Smooth muscle cell of the brain vasculature (primary cell): ENCODE measurements at places on chromosomes 5 and 9.

DNA sequence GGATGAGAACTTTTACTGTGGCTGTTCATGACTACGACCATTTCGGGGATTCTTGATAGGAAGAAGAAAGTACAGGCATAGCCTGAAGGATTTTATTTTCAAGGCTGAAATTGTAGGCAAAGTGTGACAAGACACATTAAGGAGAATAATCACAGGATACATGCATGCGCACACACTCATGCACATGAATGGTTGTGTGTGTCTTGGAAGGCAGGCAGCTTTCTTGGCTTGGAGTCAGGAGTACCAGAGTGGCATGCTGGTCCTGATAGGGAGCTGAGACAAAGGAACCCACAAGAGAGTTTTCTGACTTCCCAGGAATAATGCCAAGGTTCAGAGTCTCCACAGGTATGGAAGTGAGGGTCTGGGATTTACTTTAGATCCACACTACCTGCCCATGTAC, 22.2 kb downstream of the PLK2 start:
- no peak for DNase-seq

DNA sequence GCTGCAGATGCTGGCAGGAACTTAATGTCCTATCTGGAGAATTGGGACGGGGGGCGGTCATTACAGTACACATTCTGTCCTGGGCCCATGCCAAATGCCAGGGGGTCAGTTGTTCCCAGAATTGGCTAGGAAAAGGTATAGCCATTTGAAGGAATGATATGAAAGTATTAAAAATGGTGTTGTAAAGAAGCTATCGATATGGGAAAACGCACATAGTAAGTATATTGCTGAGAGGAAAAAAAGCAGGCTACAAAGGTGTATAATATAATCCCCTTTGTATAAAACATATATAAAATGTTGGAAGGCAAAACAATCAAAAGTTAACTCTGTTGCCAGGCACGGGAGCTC, 450 bp upstream of the ARHGEF39 start:
- no peak for DNase-seq

GRCh38 chr5:167763772-167764171, 527.7 kb upstream of the WWC1 start:
- no peak for DNase-seq

DNA sequence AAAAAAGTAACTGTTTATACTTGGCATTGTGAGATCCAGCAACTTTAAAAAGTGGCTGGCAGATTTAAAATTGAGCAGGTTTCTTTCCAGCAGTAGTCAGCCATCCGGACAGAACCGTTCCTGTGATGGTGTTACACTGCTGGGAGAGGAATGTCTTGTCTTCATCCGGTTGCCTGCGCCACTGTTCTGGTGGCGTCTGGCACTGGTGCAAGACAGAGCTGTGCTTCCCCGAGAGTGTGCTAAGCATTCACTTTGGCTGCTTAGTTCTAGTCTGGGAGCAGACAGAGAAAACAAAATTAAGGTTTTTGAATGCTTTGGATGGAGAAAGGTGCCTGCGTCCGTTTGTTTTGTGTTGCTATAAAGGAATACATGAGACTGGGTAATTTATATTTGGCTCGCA, 35.5 kb upstream of the CREBRF start:
- DNase-seq: no peak

DNA sequence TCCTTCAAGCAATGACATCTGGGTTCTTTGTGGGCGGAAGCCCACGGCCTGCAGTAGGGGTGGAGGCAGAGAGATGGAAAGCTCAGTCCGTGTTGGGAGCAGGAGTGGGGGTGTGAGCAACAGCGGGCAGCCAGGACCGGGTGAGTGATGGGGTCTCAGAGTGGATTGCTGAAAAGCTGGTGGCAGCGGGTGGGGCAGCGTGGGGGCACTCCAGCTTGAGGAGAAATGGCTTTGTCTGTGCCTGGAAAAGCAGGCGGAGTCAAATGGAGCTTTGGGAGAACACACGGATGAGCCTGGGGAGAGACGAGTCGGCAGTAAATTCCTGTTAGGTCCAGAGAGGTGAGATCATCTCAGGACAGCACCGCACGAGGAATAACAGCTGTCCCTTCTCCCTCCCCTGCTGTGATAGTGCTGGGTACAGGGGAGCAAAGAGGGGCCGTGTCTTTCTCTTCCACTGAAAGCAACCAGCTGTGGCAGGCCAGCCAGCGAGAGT, 42.1 kb downstream of the CACNA1B start:
- no peak for DNase-seq

DNA sequence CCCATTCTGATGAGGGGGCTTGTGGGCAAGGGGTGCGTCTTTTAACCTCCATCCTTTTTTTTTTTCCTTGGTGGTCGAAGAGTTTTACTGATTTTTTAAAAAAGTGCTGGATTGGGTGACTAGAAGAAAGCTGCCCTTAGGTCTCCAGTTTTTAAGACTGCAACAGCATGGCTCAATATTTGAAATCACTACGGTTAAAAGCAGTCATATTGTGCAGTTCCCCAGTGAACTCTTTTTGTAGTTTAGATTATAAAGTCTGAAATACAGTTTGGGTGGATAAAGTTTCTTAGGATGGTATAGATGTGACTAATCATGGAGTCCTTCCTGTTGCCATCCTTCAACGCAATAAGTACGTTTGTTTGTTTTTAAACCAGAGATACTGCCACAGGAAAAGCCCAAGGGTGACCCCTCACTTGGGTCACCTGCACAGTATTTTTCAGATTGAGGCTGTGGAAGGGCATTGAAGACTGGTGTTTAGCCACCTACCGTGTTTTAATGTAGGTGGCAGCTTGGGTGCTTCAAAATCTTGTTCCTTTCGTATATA, 520 bp upstream of the DHFR start:
- no peak for DNase-seq

- no peak for DNase-seq
These were observed 70.2 kb upstream of the CTSL start for GRCh38 chr9:87655731-87656130.

GRCh38 chr5:19886123-19886917, 101.7 kb downstream of the CDH18 start:
- DNase-seq: no peak

GRCh38 chr5:10856683-10857337, 95.8 kb upstream of the DAP start:
- DNase-seq: no peak

- no peak for DNase-seq
These were observed 124.1 kb upstream of the RETREG1 start for GRCh38 chr5:16740811-16741392.

DNA sequence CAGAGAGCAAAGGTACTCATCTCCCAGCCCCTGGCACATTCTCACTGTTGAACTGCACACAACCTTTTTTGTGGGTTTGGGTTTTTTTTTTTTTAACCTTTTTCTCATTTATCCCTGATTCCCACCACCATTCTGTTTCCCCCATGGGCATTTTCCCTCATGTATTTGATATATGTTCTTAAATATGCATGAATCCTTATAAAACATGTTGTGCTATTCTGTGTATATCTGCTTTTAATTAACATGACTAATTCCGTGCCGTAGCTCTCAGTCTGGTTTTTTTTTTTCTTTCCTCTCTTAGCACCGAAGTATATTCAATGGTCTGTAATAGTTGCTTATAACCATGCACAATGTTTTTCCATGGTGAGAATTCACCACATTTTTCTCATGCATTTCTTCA, 204.5 kb downstream of the RGS3 start:
- no peak for DNase-seq

DNA sequence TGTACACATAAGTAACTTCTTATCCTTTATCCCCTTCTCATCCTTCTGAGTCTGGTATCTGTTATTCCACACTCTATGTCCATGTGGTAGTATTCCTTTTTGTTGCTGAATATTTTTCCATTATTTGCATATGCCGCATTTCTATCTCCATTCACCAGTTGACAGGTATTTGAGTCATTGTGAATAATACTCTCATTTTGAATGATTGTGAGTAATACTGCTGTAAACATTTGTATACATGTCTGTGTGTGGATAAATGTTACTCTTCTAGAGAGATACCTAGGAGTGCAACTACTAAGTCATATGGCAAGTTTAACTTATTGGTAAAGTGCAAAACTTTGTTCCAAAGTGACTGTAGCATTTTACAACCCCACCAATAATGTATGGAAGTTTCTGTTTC, 15.6 kb downstream of the RIC1 start:
- DNase-seq: no peak

DNA sequence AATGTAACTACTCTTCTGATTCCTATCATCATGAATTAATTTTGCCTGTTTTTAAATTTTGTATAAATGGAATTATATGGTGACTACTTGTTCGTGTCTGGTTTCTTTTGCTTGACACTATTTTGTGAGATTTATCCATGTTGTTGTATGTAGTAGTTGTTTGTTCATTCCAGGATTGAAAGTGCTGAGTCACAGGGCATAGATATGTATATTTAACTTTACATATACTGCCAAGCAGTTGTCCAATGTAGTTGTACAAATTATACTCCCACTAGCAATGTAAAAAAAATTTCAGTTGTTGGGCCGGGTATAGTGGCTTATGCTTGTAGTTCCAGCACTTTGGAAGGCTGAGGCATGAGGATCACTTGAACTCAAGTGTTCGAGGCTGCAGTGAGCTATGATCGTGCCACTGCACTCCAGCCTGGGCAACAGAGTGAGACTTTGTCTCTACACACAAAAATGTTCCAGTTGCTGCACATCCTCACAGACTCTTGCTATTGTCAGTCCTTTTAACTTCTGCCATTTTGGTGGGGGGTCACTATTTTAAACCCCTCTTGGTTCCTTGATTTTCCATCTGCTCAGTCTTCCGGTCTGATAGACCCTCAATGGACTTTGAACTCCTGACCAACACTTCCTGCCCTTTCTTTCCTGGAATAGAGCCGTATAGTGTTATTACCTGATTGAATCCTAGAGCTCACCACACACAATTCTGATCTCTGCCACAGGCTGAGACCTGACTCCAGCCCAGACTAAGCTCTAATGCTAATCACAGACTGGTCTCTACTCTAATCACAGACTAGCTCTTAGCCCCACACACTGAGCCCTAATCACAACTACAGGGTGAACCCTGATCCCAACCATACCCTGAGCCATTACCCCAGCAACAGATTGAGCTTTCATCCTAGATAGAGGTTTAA, 69.3 kb upstream of the MELK start:
- no peak for DNase-seq

- no peak for DNase-seq
These were observed 712.1 kb upstream of the MEF2C start for GRCh38 chr5:89595056-89595455.

DNA sequence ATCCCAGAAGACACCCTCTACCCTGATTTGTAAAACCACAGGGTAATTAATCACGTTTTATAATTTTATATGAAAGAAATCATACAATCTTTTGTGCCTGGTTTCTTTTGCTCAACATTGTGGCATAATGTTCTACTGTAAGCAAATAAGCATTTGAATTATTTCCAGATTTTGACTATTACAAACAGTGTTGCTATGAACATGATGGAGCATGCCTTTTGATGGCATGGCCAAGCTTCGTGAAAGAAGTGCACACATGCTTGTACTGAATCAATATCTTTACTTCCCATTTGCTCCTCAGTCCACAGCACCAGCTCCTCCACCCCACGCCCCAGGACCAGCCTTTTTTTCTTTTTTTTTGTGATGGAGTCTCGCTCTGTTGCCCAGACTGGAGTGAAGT, 29.9 kb downstream of the ACSL6 start:
- no peak for DNase-seq

DNA sequence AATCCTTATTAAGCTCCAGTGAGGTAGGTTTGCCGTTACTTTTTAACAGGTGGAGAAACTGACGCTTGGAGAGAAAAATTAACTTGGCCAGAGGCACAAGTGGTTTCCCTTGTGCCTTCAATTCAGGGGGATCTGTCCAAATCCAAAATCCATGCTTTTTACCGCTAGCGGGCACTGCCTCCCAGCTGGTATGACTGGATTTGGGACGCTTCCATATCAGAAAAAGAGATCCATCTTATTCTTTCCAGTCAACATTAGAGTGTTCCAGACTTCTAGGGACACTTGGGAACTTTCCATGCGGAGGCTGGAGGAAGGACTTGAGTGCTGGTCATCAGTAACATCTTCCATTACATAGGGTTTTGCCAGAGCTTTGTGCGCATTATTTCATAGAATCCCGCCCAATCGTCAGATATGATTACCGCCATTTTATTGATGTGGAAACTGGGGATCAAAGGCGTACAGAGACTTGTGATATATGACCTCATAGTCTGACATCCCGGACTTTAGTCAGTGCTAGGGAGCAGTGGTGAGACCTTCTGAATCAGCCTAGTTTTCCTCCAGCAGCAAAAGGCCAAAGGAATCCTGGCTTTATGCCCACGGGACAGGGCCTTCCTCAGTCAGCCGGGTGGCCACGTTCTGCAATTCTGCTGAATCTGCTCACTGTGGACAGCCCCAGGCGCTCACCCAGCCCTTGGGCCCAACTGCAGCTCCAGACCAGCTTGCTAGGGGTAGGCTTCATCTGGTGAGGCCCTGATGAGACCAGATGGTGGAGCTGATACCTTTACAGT, 1.1 kb upstream of the GNPDA1 start:
- no peak for DNase-seq

- no peak for DNase-seq
These were observed 87.9 kb downstream of the IQGAP2 start for GRCh38 chr5:76490960-76491359.

GRCh38 chr5:131109540-131110255, 55.4 kb downstream of the HINT1 start:
- DNase-seq: peak; percentile 15

DNA sequence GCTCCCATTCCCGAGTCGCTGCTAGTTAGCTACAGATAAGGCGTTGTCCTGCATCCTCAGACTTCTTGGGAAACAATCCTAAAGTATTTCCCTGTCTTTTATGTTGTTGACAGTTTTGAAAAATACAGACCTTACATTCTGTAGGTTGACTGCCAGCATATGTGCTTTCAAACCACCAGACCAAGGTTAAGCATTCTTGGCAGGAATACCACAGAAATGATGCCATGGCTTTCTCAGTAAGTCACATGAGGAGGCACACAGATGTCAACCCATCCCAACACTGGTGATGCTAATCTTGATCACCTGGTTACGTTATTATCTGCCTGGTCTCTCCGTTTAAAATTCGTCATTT, 871 bp downstream of the GLE1 start:
- no peak for DNase-seq

- no peak for DNase-seq
These were observed 4.2 kb upstream of the ENTPD8 start for GRCh38 chr9:137445275-137445807.

GRCh38 chr5:119243888-119244287, 111.9 kb upstream of the TNFAIP8 start:
- no peak for DNase-seq

GRCh38 chr5:54090495-54091120, 219.8 kb downstream of the ARL15 start:
- DNase-seq: peak; percentile 49

GRCh38 chr5:109690242-109690974, 681 bp downstream of the MAN2A1 start:
- DNase-seq: no peak

GRCh38 chr9:87441251-87441650, 56.4 kb upstream of the DAPK1 start:
- no peak for DNase-seq

GRCh38 chr5:32664523-32664922, 46.6 kb upstream of the NPR3 start:
- DNase-seq: no peak
